NCI-H2081 (cell line): ENCODE measurements at places on chromosomes 3 and 15.

- no peak for DNase-seq
These were observed 65.4 kb upstream of the PFN2 start for GRCh38 chr3:150035910-150036612.

GRCh38 chr3:195809796-195810454, 1.8 kb downstream of the MUC4 start:
- no peak for DNase-seq

GRCh38 chr15:71547011-71547410, 263.3 kb upstream of the NR2E3 start:
- no peak for DNase-seq

DNA sequence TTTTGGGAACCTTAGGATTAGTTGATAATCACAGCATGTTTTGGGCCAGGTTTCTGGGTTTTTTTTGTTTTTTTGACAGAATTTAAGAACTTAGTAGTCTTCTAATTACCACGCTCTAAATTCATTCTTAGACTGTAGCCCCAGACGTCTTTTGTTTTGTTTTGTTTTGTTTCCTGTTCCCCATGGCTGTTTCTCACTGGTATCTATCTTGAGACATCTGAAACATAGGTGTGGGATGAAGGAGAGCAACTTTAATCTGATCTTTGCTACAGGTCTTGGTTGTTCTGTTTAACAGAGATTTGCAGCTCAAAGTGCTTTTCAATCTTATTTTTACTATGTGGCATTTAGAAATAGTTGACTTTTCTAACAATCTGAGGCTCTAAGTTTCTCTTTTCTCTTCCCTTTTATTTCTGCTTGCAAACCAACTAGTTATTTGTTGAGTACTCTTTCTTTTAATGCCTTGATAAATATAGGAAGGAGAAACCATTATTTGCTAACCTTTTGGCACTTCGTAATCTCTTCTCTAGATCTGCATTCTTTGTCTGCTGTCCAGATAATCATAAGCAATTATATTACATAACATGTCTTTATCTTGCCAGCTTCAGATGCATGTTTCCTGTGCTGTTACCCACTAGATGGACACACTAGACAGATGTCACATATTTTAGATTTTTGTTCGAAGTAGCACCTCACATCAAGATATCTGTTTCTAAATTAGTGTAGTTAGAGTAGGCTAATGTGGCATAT, 40.9 kb downstream of the FBXL2 start:
- no peak for DNase-seq

GRCh38 chr3:53658613-53659193, 164.3 kb downstream of the CACNA1D start:
- no peak for DNase-seq

GRCh38 chr3:179526989-179527391, 35.7 kb upstream of the ACTL6A start:
- DNase-seq = peak; percentile 90

GRCh38 chr3:14248849-14249523, 70.4 kb downstream of the LSM3 start:
- DNase-seq = no peak

DNA sequence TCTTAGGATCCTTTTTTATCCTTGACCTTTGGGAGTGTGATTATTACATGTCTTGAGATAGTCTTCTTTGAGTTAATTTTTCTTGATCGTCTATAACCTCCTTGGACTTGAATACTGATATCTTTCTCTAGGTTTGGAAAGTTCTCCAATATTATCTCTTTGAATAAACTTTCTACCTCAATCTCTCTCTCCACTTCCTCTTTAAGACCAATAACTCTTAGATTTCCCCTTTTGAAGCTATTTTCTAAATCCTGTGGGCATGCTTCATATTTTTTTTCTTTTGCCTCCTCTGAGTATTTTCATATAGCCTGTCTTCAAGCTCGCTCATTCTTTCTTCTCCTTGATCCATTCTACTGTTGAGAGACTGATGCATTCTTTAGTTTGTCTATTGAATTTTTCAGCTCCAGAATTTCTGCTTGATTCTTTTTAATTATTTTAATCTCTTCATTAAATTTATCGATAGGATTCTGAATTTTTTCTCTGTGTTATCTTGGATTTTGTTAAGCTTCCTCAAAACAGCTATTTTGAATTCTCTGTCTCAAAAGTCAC, 12.1 kb downstream of the USF3 start:
- no peak for DNase-seq

DNA sequence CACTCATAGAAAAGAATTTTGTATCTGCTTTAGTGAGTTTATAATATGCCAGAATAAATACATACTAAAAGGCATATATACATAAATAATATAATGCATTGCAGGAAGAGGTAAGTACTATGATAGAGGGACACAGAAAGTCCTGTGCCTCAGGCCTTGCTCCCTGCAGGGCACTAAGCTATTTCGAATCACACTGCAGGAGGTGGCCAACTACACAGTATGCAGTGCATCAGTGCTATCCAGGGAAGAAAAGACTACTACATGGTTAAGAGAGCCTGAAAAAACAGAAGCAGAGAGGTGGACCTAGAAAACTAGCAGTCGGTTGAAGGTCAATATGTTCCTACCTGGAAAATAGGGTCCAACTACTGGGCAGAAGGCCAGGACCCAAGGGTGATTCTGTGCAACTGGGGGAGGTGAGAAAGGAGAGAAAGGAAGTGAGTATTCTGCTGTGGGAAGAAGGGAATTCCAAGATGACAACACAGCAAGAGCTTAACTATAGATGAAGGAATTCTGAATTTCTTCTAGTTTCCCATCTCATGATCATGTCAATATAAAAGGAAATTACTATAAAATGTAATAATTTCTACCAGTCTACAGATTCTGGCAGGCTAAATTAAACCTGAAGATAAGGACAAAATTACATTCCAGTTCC, 218.0 kb downstream of the ZBTB20 start:
- DNase-seq = no peak

DNA sequence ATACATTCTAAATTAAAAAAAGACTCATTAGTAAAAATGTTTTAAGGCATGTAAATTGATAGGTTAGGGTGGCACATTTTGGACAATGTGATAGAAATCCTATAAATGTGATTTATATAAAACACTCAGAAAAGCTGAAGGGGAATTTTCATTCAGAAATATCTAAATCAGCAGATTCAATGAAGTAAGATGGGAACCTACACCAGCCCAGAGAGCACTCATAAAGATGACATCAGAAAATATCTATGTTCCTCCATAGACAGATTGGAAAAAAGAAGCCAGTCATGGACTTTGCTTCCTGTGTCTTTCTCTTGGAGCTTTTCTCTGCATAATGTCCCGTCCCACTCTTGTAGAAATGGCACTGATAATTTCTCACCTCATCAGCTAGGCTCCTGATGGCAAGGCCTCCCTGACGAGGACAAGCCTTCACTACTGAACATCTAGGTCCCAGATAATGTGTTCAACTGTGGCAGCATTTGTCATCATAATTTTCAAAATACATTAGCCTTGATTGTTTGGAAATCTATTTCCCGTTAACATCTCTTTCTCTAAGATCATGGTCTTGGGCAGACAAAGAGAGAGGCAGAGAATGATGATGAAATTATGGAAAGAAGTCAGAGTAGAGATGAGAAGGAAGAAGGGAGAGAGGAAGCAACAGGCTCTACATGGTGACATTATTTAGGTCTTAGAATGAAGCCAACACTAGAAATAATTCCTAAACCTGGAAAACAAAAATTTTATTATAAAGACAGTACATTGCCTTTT, 354.4 kb downstream of the NTRK3 start:
- no peak for DNase-seq

GRCh38 chr15:70319466-70319865, 221.7 kb upstream of the TLE3 start:
- no peak for DNase-seq

GRCh38 chr15:27707257-27707656, 391.9 kb downstream of the OCA2 start:
- DNase-seq = peak; percentile 17

- DNase-seq = peak; percentile 55
These were observed 34.5 kb downstream of the PLA2G4D start for GRCh38 chr15:42059661-42060476.

GRCh38 chr3:64502284-64502683, 185.5 kb downstream of the ADAMTS9 start:
- no peak for DNase-seq

DNA sequence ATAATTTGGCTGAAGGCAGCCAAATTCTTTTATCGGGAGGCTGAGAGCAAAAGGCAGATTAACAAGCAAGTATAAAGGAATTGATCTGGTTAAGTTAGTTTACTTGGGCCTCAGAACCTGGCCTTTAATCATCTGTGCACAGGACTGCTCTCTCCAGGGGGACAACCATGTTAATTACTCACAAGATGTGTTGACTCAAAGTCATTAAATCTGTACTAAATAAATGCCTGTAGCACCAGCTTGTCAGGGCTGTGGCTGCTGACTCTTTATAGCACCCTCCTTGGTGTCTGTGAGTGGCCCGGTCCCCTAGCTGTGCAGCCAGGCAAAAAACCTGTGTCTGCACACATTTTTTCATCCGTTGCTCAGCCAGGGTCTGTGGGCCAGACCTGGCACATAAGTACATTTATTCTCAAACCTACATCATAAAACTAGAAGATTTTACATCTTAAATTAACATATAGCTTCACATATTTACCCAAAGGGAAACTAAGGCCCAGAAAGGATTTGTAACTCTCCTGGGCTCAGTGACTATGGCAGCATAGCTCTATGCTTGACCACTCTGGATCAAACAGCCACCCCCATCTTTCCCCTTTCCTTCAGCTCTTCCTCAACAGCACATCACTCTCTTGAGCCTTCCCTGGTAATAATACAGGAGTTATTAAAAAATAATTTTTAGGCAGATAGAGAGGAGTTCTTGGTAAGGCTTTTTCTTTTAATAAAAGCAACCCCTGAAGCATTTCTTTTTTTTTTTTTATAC, 51.4 kb downstream of the NCEH1 start:
- DNase-seq = no peak

GRCh38 chr15:100250176-100250800, 91.5 kb downstream of the ADAMTS17 start:
- DNase-seq = no peak

GRCh38 chr3:42459151-42459550, 43.3 kb upstream of the VIPR1 start:
- no peak for DNase-seq

GRCh38 chr3:13870902-13871301, 9.0 kb downstream of the WNT7A start:
- no peak for DNase-seq

DNA sequence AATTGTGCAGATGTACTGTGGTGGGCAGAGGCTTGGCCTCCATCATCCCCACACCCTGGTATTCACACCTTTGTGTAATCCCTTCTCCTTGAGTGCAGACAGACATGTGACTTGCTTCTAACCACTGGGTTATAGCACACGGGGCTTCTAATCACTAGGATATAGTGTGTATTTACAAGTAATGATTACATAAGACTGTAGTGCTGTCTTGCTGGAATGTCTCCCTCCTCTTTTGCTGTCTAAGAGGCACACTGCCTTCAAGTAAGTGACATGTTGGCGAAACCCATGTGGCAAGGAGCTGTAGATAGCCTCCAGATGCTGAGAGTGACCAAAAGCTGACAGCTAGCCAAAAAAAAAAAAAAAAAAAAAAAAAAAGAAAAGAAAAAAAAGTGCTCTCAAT, 542.7 kb upstream of the MDFIC2 start:
- DNase-seq = no peak
